Neural progenitor cell (in vitro differentiated cells): ENCODE measurements at places on chromosomes 12 and 14. TPM values are rescaled to one million over a fixed set of nuclear protein-coding genes. Genes with fewer than 3 reads are reported as not detected.
A peak's percentile ranks its signal among the peaks of the same experiment; 100 is the strongest.

Gene BDKRB2
- total RNA-seq = 0.37 TPM in 2 replicates

Gene RFLNA
- 1.4 and 2.8 TPM in 2 replicates for total RNA-seq

GRCh38 chr14:73780896-73781295 lies 66.7 kb upstream of the PNMA1 start:
- DNase-seq = no peak

- DNase-seq = peak; percentile 75
Observed at GRCh38 chr14:54261283-54261682, 135.5 kb upstream of the CDKN3 start.
